ENCODE measurements at places on chromosomes 2 and 18.
A peak's percentile ranks its signal among the peaks of the same experiment; 100 is the strongest.

DNA sequence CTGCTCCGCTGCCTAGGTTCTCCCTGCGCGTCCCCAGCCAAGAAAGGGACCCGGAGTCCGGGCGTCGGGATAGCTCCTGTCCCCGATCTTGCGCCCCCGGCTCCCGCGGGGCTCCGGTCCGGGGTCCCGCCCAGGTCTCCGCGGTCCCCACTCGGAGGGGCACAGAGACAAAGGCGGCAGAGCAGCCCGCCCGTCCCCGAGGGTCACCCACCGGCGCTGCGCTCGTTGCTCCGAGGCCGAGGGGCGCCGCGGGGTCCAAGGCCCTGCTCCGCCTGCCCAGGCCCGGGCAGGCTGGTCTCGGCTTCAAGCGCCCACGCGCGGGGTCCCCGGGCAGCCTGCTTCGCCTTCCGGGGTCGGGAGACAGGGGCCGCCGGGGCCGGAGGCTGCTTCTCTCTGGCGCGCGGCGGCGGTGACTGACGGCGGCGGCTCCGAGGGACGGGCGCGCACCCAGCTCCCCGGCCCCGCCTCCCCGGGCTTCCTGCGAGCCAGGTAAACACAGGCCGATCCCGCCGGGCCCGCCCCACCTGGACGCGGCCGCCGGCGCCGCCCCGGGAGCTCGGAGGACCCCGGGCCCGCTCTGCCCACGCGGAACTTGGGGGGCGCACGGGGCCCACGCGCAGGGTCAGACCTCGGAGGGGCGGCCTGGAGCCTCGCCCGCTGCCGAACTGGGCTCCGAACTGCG is at the start of gene MBP:
Gene MBP (minus strand): TSS at position 415 of the 682 bp plus-strand sequence. CDS start 27,522 bp downstream, outside the sequence.
- DNase-seq = peak; percentile 78

- DNase-seq = no peak
Observed at GRCh38 chr2:45928946-45929345, 277.5 kb downstream of the PRKCE start.

DNA sequence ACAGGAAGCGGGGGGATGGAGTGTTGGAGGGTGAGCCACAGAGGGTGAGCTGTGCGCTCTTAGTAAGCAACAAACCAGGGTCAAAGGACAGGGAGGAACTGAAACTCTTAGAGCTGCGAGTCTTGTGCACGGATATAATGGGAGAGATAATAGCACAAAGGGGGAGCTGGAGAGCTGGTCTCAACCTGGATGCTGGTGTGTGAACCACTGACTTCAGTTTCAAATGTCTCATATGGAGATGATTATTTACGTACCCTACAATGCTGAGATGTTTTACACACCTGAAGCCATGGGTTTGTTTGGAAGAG is 35.9 kb downstream of the PTGR3 start:
- no peak for DNase-seq

- no peak for DNase-seq
Observed at GRCh38 chr2:63834401-63834800, 7.3 kb upstream of the UGP2 start.

DNA sequence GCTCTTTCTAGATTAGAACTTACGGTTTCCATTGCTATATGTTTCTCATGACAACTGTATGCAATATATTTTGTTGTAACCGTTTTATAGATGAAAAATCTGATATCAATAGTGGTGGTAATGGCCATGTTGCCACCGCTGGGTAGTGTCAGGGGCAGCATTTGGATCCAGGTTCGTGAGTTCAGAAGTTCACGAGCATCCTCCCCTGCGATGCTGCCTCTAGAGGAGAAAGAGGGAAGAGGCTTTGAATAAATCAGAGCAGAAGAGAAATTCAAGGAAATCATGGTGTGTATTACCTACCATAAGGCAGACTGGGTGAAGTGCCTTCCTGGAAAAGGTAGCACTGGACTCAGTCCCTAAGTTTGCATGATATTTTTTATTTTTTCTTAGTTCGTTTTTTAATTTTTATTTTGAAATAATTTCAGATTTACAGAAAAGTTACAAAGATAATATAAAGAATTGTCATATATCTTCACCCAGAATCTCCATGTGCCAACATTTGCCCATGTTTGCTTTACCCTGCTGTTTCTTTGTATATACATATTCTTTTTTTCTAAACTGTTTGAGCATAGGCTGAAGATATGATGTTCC is 3.3 kb upstream of the ZBTB7C start:
- DNase-seq = no peak

DNA sequence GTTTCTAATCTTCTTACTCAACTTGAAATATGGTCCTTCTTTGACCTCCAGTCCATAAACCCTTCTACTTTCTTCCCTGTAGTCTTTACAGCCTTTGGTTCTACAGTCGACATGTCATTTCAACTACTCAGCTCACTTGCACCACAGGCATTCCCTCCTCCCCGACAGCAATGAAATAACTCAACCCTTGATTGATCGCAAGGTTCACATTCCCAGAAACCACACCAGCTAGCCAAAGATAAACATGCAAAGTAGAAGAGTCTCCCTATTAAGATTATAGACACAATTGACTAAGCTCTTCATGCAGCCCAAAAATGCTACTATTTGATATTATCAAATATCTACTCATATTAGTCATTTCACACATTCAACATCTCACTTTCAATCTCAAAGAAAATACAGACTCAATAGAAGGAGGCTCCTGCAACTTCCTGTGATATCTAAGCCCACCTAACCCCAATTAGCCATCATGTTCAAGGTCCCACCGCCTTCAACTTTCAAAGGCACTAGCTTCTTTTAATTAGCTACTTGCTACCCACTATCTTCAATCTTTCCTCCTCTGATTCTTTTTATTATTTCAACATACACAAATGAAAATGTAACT is 50.8 kb downstream of the RTTN start:
- no peak for DNase-seq

DNA sequence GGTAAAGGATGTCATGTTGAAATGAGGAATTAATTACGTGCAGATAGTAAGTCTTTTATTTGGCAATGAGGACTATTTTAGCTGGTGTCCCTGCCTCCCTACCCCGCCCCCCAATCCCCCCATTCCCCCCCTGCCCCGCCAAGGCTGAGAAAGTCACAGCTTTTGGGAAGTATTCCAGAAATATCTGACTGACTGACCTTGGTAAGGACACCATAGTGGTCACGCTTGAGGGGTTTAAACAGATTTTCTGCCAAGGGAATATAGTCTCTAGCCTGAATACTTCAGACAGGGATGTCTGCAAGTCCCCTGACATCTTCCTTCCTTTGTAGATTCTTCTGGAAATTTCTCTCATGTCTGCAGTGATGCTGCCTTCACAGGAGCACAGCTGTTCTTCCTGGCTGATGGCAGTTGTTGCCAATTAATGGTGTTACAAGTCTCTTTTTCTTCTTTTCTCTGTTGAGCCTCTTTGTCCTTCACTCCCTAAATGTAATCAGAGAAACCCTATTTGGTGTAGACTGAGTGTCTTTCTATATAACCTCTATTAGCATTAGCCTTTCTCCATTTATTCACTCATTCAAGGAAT is 53.7 kb upstream of the MGAT5 start:
- no peak for DNase-seq

DNA sequence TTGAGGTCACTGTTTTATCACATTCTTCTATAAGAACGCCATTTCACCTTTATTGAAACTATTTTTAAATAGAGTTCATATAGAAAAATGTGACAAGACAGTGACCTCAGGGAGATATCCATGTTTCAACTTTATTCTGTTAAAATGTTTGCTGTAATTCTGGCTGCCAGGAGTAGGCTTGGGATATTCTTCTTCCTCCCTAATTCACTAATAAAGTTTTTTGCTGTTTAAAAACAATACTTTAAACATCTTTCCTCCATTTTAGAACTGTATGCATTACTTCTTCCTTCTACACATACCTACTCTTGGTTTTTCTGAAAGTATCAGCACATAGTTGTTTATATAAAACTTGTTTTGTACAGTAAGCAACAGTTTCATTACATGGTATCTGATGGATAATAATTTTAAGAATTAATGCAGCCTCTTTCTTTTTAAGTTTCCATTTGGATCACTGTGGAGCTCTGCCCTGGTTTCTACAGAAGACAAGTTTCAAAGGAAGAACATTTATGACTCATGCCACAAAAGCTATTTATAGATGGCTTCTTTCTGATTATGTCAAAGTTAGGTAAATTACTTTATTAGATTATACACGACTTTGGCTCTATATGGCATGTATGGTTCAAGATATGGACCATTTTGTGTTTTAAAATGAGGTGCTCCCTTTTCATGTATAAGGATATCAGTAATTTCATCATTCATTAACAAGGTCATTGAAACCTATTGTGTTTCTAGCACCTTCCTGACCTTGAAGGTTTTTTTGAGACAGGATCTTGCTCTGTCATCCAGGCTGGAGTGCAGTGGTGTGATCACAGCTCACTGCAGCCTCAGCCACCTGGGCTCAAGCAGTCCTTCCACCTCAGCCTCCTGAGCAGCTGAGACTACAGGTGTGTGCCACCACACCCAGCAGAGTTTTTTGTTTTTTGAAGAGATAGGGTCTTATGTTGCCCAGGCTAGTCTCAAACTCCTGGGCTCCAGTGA is 7.2 kb downstream of the CPSF3 start:
- no peak for DNase-seq

DNA sequence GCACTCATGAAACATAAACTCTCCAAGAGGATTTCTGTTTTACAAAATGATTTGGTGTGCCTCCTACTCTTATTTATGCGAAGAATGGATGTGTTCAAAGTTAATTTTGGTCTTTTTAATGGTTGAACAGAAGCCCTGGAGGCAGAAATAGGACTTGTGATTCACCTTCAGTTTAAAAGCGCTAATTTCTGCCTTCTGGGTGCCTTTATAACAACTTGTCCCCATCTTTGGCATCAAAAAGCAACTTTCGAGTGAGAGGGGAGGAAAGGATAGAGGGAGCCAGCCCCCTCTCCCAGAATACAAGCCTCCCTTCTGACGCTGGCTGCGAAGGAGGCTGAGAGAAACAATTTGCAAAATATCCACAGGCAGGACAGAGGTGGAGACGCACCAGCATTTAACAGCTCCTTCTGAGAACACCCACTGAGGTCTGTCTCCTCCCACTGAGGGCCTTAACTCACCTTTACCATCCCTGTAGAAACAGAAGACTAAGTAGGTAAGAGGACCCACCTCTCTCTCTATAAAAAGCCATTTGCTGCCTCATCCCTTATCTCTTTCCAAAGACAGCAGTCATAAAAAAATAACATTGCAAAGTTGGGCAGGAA is 24.3 kb upstream of the BCL11A start:
- no peak for DNase-seq

DNA sequence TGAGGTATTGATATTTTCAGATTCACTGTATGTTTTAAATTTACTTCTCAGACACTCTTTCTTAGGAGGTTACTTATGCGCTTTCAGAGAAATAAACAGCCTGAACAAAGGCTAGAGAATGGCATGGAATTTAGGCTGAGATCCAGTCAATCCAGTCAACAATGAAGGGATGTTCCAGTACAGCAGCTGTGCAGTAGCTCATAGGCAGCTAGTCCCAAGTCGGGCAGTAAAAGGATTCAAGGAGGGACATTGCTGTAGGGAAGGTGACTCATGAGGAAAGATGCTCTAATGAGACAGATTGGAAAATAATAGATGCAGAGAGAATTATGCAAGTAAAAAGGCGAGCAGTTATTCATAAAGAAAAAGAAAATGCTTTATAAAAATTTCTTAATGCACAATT is 397.9 kb upstream of the RGPD4 start:
- no peak for DNase-seq

DNA sequence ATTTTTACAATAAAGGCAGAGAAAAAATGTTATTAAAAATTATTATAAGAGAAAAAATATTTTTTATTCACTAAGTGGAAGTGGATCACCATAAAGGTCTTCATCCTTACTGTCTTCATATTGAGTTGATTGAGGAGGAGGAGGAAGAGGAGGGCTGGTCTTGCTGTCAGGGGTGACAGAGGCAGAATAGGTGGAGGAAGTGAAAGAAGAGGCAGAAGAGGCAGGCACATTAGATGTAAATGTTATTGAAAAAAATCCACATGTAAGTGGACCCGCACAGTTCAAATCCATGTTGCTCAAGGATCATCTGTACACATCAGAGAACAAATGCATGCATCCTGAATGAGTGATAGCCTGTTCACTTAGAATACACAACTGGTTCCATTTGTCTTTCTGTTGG is 6.4 kb upstream of the SPATS2L start:
- no peak for DNase-seq

DNA sequence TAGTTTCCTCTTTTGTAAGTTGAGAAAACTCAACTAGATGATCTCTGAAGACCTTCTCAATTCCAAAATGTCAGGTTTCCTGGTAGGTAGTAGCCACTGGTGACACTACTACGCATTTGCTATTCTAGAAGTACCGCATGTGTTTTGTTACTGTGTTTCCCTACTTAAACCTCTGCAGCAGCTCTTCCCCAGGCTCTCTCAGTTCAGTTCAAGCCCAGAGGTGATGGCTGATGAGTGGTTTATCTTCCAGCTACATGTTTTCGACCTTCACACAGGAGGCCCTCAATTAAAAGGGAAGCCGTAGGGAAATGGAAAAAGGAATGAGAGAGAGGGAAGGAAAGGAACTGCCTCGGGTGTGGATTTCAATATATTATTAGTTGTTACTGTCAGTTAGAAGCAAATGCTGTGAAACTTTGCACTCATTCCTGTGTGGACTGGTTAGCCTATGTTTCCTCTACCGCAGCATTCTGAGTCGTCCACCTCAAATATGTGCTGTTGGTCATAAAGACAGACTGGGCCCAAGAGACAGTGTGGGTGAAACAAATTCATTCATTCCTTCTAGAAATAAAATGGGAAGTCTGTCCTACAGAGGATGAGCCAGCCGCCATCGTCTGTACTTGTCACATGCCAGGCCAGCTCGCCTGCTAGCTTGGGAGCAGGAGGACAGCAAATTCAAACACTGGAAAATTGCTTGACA is 455.2 kb upstream of the RAB12 start:
- no peak for DNase-seq

GRCh38 chr2:20559277-20559676 is 91.6 kb downstream of the HS1BP3 start:
- no peak for DNase-seq

DNA sequence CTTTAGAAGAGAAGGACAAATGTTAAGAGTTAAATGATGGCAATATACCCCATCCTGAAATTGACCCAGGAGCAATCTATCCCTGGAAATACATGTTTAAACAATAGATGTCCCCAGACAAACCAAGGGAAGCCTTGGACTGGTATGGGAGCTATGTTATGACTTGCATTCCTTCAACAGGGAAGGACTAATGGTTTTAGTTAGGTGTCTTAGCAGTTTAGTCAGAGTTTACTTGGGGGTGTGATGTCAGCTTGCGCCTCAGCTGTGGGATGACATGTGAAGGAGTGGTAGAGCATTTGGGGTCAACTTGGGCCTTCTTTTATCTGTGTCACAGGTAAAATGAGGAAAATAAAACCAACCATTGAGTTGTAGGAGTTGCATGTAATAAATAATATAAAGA is 36.8 kb downstream of the SPC25 start:
- DNase-seq = no peak
